ENCODE measurements at places on chromosomes 6 and 20.

DNA sequence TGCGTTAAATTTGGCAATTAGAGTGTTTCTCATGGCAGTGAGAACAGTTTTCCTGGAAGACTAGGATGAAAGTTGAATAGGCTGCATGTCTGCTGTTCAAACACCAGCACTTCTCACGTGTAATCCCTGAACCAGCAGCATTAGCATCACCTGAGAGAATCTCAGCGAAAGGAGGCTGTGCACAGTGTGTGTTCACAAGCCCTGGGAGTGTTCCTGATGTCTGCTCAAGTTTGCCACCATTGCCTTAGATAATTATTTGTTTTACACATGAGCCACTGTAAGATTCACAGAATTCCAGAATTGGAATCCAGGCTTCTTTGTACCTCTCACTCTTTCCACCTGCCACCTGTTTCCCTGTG, 117.3 kb downstream of the JARID2 start:
- DNase-seq, result no peak

GRCh38 chr6:90508753-90509152, 78.1 kb downstream of the MAP3K7 start:
- no peak for DNase-seq

GRCh38 chr6:145929037-145929633, 35.0 kb downstream of the SHPRH start:
- peak; percentile 55 for DNase-seq

GRCh38 chr6:30100585-30101443, 12.1 kb downstream of the TRIM31 start:
- no peak for DNase-seq

DNA sequence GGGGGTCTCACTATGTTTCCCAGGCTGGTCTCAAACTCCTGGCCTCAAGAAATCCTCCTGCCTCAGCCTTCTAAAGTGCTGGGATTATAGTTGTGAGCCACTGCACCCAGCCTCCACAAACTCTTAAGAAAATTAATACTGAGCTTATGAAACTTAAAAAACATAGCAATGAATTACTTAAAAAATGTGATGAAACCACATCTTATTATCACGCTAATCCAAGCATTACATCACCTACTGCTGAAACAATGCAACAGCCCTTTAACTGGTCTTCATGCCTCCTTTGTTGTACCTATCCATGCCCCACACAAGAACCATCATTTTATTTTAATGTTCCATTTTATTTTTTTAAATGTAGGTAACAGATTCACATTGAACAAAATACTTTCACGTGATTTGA, 24.9 kb downstream of the SESN1 start:
- peak; percentile 27 for DNase-seq

DNA sequence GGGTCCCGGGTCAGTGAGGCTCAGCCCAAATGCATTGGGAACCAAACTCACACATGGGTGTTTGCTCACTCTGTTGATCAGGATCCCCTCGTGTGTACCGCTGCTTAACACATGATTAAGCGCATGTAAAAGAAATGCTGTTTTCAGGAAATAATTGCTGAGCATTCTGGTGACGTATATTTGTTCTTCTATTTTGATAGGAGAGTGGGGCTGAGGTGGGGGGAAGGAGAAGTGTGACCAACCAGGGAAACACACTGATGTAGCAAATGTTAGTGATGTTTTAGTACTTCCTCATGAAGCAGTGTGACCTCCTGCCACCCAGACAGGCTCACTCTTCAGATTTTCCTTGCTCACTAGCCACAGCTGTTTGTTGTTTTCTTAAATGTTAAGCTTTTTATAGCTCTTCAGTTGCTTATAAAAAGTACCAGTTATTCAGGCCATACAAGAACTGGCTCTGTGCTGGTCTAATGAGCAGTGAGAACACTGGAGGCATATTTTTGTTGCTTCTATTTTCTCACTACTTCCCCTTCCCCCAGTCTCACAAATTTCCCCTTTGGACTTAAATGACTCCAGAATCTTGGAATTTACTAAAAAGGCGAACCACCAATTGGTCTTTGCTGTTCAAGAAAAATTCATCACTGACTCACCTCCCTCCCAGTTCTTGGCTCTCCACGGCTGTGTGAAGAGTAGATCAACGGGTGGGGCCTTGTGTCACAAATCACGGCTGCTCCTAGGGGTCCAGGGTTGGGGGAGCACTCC, 79.2 kb upstream of the BACH2 start:
- peak; percentile 80 for DNase-seq

DNA sequence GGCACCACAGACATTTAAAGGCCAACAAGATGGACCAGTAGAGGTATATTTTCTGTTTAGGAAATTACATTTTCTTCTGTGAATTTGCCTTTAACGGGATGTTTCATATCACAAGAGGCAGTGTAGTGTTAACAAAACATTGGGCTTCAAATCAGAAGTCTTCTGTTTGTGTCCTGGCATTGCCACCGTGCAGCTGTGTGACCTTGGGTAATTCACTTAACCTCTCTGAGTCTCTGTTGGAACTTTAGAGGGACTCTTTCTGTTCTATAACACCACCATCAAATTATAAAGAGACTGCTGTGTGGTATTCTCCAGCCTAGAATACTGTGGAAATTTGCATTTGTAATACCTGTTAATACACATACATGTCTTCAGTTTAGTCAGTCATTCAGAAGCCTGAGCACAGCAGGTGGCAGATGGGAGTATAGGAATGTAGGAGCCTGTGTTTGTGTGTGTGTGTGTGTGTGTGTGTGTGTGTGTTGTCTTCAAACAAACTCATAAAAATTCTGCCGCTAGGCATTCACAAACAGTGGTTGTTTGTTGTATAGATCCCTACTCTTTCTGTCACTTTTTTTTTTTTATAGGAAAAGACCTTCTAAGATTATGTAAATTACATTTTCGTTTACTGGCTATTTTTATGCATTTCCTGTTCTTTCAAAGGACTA, 22.6 kb downstream of the UST start:
- no peak for DNase-seq

- DNase-seq, result no peak
Measured at GRCh38 chr20:22757424-22758183, 173.2 kb upstream of the FOXA2 start.

DNA sequence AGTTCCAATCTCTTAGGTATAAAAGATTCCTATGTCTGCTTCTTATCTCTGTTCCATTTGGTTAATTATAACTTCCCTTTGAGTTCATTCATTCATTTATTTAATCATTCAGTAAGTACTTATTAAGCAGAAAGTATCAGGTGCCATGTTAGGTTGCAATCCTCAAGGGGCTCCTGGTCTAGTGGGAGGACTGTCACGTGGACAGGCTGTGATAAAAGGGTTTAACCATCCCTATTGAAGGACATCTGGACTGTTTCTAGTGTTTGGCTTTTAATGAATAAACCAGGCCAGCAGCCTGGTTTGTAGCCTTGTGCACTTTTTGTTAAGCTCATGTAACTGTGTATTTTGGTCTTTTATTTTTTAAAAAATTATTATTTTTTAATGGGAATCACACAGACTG, 162.1 kb upstream of the OGFRL1 start:
- DNase-seq, result no peak

- no peak for DNase-seq
Measured at GRCh38 chr6:47457370-47457769, 20.2 kb upstream of the CD2AP start.

GRCh38 chr20:57240581-57241362, 25.7 kb downstream of the BMP7 start:
- peak; percentile 34 for DNase-seq

GRCh38 chr6:674956-675355, 18.0 kb downstream of the EXOC2 start:
- DNase-seq, result no peak

DNA sequence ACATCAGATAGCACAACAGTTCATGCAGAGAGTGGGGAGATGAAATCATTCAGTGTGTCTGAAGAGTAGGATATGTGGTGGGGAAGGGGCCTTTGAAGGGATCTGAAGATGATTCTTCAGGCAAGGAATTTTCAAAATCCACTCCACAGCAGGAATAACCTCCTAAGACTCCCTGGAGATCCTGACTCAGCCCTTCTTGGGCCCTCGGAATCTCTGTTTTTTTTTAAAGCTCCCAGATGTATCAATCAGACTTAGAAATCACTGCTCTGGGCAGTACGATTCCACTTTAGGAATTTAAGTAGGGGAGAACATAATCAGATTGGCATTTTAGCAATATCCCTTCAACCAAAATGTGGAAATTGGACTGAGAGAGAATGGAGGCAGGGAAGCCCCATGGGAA, 55.5 kb downstream of the RIOK1 start:
- DNase-seq, result no peak

DNA sequence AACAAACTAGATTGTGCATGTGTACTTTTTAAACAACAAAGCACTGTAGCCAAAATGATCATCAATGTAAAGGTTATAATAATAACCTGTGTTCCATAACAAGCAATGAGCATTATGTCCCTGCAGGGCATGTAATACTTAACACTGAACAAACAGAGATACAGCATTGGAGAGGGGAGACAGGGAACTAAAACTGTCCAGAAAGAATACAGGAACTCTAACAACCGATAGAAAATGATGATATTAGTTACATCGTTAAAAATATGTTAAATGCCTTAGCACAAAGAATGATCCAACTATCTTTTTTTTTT, 80.5 kb downstream of the COL9A1 start:
- no peak for DNase-seq

GRCh38 chr6:108476847-108477430, 83.8 kb upstream of the FOXO3 start:
- no peak for DNase-seq

GRCh38 chr6:105324386-105324950, 78.4 kb downstream of the PREP start:
- DNase-seq, result no peak

DNA sequence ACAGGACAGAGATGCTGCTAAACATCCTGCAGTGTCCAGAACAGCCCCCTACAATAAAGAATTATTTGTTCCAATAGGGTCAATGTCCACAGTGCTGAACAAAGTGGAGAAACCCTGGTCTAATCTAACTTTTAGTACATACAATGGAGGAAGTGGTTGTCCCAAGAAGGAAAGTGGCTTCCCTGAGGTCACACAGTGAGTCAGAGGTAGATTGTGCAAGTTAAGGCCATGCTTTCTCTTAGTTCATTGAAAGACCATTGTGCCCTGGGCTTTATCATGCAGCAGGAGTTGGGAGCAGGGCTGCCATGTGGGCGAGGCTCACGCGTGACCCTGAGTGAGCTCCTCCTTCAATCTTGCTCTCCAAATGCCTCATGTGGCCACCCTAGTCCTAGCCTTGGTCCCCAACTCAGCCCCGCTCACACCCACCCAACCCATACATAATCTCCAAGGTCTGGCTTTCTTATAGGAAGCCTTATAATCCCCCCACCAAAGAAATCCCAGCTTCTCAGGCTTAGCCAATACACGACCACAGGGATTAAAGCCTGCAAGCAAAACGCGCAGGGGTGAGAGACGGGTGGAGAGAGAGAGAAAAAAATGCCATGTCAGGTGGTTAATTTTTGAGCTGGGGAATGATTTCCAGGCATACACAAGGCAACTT, 19.9 kb downstream of the SLC13A3 start:
- DNase-seq, result peak; percentile 96

DNA sequence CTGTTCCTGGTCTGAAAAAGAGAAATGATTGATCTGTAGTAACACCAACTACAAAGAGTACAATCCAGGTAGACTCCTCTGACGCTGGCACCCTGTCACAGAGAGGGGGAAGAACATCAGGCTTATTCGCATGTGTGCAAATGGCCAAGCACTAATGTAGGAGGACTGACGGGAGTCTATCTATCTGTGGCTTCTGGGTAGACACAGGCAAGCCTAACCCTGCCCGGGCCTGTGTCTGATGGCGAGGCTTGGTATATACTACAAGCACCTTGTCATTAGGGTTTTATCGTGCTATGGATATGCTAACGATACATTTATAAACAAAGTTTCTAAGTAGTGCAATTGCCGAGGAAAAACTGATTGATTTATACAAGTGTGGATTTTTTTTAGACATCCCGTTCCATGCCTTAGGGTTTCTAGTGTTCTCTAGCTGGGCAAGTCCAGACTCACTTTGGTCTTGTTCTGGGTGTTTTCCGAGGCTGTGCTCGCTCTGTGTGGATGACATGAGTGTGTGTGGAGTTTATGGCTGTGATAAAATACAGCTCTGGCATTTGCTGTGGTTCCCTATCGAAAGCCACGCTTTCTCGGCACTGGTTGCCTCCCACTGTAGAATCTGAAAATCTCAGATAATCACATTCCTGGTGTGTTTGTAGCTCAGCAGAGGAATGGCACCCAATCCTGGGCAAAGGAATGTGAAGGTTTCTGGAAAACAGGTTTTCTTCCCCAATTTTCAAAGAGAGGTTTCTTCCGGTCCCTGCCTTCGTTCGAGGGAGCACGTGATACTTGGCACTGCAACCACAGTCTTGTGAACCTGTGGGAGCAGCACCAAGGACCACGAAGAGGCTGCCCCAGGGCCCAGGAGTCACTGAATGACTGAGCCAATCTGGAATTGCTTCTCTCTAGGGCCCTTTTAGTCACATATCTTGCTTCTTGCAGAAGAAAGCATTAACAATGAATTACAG, 67.5 kb upstream of the EDN1 start:
- no peak for DNase-seq

- DNase-seq, result no peak
Measured at GRCh38 chr6:43377710-43378229, 8.3 kb upstream of the ZNF318 start.

DNA sequence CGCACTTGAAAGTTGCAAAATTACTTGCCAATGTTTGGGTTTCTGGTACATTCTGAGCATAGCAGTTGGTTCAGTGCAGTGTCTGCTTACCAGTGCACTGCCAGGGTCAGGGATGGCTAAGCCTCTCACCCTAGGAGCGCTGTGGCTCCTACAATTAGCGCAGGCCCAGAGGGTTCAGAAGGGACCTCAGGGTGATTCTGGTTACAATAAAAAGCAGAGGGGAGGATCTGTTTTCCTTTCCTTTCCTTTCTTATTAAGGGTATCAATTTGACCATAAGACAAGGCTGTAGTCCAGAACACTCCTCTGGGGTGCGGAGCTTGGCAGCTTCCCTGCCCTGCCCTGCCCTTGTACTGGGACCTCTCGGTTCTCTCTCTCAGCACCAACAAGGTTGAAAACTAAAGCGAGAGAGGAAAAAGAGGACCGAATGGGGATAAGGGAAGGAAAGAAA, 2.6 kb downstream of the MAFB start:
- DNase-seq, result peak; percentile 41

GRCh38 chr20:44683263-44684046, 31.7 kb upstream of the CCN5 start:
- peak; percentile 58 for DNase-seq

- DNase-seq, result no peak
Measured at GRCh38 chr6:6005051-6006005, 1.4 kb downstream of the NRN1 start.

DNA sequence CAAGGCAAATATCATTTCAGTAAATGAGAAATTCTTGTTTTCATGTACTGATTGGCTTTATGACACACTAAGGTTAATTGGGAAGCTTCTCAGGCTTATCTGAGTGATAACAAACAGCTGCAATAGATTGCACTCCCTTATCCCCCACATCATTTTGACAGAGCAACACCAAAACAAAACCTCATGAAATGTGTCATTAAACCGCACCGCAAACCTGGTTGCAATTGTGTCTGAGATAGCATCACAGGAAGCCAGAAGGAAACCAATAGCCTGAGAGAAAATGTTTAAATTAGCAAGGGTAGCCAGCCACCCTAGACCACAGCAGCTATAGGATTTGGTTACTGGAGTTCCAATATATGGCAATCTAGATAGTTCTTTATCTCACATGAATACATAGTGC, 31.6 kb upstream of the LAMA4 start:
- DNase-seq, result no peak
